Activated CD4-positive, CD25-positive, alpha-beta regulatory T cell (primary cell): ENCODE measurements at places on chromosomes 2 and 18.

DNA sequence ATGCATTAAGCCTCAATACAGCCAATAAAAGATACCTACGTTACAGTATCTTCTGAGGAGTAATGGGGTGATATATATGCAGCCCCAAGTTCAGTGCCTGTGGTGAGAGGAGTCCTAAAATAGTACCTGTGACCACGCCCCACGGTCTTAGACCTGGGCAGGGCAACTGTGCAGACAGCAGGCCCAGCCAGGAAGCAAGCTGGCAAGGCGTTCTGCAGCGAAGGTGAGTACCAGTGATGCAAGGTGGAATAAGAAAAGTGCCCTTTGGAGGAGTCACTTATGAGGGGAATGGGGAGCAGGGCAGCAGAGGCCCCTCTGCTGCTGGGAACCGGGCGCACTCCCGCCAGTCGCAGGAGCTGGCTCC is 12.7 kb upstream of the MAP3K2 start:
- DNase-seq: no peak

DNA sequence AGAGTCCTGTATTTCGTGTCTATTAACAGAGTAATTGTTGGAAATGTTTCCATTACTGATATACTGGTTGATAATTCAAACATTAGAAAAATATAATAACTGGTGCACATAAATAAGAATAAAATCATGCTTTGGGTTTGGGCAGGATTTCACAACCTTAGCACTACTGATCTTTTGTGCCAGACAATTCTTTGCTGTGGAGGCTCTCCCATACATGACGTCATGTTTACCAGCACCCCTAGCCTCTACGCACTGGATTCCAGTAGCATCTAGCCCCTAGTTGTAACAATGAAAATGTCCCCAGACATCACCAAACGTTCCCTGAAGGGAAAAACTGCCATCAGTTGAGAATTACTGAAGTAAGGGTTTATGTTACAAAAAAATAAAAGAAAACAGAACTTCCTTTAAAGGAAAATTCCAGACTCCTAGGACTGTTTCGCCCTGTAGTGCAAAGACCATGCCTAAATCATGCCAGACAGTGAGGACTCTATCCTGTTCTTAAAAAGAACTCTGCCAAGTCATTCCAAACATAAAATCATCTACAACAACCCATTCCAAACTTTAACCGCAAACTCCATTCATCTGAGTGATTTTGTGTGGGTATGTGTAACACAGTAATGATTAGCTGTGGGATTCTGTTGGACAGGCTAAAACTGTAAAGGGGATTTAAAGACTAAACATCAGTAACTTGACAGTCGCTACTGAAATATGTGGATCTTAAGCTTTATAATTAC is 313.4 kb upstream of the CCDC68 start:
- DNase-seq: no peak

GRCh38 chr2:15299904-15300520 is 261.1 kb downstream of the NBAS start:
- no peak for DNase-seq

DNA sequence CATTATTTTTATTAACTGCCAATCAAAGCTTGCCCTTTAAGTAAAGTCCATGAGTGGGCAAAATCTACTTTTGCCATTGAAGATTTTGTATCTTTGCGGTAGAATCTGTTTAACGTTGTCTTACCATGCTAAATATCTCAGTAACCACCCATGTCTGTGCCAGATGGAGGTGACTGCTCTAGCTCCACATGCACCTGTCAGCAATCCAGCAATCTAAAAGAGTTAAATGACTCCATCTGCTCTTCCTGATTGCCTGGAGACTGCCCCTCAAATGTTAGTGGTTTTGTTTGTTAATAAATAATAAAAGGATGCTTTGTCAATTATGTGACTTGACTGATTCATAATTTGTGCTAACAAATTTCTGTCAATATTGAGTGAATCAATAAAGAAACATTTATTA is 141.7 kb downstream of the RBM43 start:
- no peak for DNase-seq

GRCh38 chr2:195343540-195343939 is 313.5 kb upstream of the SLC39A10 start:
- DNase-seq: no peak

- no peak for DNase-seq
Observed at GRCh38 chr18:76373297-76373696, 121.7 kb downstream of the ZNF516 start.

DNA sequence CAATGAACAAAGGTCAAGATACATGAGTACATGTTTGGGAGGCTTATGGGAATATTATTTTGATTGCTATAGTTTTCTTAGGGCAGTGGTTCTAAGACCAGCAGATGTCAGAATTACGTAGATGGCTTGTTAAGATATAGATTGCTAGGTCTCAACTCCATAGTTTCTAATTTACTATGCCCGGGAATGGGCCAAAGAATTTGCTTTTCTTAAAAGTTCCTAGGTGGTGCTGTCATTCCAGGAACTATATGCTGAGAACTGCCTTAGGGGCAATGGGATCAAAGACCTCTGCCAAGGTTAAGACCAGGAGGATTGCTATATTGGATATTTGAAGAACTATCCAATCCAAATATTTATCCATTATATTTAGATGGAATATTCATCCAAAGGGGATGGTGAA is 141.8 kb downstream of the FSIP2 start:
- no peak for DNase-seq

- DNase-seq: no peak
Observed at GRCh38 chr2:100214265-100214971, 72.0 kb upstream of the AFF3 start.

DNA sequence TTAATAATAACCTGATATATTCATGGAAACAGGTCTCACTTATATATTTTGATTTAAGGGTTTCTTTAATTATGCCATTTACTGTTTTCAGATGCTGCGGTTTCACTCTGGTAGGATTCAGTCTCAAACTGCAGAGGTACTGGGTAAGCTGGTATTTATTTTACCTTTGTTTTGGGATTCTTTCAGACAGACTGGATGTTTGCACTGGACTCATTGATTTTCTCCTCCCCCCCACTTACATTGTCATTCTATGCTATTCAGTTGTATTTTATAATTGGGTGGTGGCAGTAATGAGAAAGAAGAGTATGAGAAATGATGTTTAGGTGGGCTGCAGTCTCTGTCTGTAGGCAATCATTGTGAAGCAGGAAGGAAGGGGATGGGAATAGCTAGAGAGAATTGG is 155.6 kb downstream of the AQP4 start:
- no peak for DNase-seq
